ENCODE measurements at places on chromosomes 7 and 10.

DNA sequence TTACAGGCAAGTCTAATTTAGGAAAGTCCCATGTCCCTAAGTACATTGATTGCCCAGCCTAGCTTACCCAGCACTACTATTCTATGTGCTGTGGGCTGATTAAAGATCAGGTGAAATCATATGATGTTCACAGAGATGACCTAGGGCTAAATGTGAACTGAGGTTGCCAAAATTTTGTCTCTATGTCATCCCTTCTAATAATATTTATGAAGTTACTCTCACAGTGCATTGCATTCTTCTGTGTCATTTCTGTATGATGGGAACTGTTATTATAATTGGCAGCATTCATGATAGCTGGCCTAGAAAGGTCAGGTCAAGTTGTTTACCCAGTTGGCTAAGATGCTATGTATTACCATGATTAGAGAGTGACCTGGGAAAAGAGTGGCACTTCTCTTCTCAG lies 2.8 kb upstream of the PDK4 start:
- no peak for ATAC-seq

GRCh38 chr7:20330239-20330927 lies at the start of gene ITGB8:
ITGB8 (plus strand) TSS chr7:20330900; CDS start chr7:20331807, 907 bp downstream.
- ATAC-seq, result peak; percentile 84

- no peak for ATAC-seq
Measured at GRCh38 chr7:106772655-106773108, 92.4 kb upstream of the PIK3CG start.

DNA sequence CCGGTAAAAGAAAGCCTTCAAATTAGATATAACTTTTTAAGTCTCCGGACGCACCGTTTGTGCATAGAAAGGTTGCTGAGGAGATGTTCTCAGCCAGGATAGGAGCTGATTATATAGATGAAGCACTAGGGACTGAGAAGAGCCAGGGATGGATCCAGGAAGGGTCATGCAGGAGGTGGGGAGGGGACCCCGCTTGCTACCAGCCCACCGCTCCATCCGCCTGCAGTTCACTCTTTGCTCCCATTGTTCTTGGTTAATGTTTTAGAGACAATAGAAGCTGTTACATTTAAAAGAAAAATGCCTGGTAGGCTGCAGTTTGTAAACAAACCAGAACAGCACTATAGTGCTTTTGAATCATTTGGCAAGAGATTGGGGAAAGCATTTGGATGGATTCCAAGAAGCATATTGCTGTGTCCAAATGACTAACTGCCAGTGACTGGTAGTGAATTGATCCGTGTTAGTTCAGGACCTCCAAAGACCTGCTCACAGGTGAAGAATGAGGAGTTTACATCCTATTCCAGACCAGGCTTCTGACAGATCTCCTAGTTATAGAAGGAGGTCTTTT lies 175.9 kb upstream of the TAC1 start:
- ATAC-seq, result no peak

DNA sequence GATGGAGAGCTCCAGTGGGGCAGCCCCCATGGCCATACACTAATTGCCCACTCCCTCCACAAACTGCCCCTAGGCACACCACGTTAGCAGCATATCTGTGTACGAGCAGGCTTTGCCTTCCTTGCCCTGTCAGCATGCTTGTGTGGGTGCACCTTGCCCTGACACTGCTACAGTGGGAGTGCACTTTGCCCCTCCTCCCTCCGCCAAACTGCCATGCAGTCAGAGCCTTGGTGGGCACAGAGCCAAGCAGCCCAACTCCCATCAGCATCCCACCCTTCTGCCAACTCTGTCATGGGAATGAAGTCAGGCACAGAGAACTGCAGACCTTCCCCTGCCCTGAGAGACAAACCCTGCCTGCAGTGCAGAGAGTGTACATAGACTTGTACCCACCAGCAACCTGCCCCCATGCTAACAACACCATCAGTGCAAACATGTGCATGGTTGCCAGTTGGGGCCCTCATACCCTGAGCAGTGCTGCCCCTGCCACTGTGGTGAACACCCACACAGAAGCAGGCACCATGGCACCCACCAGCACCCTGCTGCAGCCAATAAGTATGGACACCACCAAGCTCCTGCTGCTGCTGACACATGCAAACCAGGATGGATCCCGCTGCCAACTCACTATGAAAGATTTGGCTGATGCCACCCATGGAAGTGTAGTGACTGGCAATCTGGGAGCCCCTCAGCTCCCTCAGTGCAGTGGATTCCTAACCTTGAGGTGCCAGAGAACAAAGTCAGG lies 1197.7 kb upstream of the CELF2 start:
- ATAC-seq, result no peak

- ATAC-seq, result peak; percentile 52
Measured at GRCh38 chr10:13891128-13892000, 304.6 kb downstream of the PRPF18 start.

DNA sequence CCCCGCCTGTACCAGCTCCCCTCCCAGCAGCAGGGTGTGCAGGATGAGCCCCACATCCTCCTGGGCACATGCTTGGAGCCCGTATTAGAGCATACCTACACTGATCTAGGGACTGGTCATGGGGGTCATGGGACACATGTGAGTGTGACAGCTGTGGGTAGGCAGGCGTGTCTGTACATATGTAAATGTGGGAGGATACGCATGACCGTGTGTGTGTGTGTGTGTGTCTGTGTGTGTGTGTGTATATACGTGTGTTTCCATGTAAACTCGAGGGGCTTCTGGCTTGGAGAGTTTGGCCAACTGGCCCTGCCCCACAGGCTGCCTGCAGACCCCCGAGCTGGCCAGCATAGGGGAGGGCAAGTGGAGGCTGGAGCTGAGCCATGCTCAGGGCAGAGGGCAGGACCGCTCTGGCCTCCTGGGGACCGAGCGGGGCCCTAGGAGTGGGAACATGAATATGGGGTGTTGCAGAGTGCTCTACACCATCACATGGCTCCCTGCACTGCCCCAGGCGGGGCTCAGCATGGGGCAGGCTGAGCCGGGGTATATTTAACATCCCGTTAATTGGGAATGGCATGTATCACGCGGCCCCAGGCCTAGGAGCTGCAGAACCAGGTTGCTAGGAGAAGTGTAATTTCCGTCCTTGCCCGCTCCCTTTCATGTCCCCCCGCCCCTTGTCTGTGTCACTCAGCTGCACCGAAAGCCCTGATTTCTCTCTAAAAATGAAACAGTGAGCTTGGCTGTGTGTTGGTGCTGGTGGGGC lies 152.7 kb upstream of the PCBD1 start:
- no peak for ATAC-seq

- no peak for ATAC-seq
Measured at GRCh38 chr10:35470248-35470924, 134.1 kb downstream of the CCNY start.
